ENCODE measurements at places on chromosomes 4 and X.

GRCh38 chrX:69082055-69082752 lies 83.0 kb downstream of the PJA1 start:
- no peak for DNase-seq

- no peak for DNase-seq
Observed at GRCh38 chr4:153497988-153498967, 32.1 kb downstream of the TMEM131L start.

- DNase-seq, result no peak
Observed at GRCh38 chr4:112422644-112423043, 93.3 kb downstream of the NEUROG2 start.

GRCh38 chr4:179678093-179678814 lies 2236.0 kb upstream of the AGA start:
- no peak for DNase-seq

Data from GM12891 (cell line).